ENCODE measurements at places on chromosomes 6 and 20.

GRCh38 chr20:1005452-1006027 lies 3.4 kb upstream of the RSPO4 start:
- DNase-seq: peak; percentile 16

- DNase-seq: no peak
Observed at GRCh38 chr20:53383916-53384315, 209.7 kb downstream of the ZNF217 start.

DNA sequence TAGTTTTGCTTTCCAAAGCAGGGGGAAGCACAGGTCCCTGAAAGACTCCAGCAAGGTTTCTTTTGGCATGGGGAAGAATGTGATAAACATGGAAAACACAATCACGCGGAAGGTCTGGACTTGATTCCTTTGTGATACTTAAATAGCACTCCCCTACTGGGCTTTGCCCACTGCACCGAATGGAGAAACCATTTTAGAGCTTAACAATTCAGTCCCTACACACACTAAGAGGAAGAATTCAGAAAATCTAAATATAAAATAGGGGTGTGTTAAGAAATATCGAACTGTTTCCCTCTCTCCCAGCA lies 71.4 kb upstream of the NHSL1 start:
- DNase-seq: no peak

GRCh38 chr6:37126493-37126958 lies 43.4 kb upstream of the PIM1 start:
- no peak for DNase-seq

DNA sequence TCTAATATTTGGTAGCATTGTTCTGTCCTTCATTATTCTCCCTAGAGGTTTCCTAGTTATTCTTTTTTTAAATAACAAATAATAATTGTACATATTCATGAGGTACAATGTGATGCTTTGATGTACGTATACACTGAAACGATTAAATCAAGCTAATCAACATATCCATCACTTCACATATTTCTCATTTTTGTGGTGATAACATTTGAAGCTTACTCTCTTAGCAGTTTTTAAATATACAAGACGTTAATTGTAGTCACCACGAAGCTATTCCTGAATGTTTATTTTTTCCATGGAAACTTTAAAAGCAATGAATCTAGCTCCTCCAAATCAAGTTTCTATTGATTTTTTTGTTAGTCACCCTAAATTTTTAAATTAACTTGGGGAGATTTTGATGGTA lies 116.5 kb upstream of the PRND start:
- no peak for DNase-seq

GRCh38 chr6:51959744-51960383 lies 127.5 kb downstream of the PKHD1 start:
- peak; percentile 82 for DNase-seq

DNA sequence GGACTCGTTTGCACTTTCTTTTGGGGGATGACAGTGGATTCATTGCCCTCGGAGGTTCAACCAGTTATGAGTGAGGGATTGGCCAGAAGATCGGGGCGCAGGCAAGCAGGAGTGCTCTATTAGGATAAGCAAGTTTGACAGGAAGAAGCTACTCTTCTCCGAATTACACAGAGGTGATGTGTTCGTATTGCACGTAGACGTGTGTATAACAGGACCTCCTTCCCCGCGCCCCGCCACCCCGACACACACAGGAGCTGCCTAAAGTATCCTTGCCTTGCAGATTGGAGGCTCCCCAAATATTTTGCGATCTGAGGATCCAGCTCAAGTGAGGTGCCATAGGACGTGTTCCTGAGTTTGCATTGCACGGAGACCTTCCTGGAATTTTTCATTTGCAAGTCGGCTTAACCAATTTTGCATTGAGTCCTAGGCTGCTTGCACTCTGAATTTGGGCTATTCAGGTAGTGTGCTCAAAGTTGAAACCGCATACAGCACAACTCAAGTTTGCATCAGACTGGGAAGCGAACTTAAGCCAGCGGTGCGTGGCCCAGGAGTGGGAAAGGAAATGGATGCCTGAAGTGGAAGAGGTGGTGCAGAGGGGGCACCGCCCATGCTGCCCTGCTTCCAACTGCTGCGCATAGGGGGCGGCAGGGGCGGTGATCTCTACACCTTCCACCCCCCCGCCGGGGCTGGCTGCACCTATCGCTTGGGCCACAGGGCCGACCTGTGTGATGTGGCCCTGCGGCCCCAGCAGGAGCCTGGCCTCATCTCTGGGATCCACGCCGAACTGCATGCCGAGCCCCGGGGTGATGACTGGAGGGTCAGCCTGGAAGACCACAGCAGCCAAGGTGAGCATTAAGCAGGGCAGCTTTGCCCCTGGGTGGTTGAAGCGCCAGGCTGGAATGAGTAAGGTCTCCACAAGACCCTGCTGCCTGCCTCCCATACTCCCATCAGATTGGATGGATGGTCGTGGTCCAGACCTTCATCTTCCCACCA lies 770 bp downstream of the TCF19 start:
- no peak for DNase-seq

DNA sequence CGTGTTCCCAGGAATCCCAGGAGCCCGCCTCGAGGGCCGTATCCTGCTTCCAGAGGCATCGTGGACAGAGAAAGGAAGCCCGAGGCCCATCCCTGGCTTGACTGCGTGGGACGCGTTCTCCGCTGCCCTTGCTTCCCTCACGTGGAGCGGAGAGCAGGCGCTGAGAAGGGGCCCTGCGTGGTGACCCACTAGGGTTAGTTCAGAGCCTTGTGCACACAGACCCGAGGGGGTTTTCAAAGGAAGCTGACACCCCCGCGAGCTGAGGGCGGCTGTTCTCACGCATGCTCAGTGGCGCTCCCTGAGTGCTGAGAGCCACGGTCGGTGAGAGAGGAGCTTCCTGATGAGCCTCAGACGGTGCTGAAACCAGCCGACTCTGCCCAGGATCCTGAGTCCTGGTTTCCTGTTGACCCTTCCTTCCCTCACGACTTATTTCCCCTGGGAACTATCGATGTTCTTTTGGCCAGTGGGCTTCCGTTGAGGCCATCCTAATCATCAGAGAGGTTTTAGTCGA lies 28.9 kb upstream of the CCR6 start:
- no peak for DNase-seq

GRCh38 chr6:42969431-42969830 lies 8.9 kb downstream of the GNMT start:
- DNase-seq: no peak

DNA sequence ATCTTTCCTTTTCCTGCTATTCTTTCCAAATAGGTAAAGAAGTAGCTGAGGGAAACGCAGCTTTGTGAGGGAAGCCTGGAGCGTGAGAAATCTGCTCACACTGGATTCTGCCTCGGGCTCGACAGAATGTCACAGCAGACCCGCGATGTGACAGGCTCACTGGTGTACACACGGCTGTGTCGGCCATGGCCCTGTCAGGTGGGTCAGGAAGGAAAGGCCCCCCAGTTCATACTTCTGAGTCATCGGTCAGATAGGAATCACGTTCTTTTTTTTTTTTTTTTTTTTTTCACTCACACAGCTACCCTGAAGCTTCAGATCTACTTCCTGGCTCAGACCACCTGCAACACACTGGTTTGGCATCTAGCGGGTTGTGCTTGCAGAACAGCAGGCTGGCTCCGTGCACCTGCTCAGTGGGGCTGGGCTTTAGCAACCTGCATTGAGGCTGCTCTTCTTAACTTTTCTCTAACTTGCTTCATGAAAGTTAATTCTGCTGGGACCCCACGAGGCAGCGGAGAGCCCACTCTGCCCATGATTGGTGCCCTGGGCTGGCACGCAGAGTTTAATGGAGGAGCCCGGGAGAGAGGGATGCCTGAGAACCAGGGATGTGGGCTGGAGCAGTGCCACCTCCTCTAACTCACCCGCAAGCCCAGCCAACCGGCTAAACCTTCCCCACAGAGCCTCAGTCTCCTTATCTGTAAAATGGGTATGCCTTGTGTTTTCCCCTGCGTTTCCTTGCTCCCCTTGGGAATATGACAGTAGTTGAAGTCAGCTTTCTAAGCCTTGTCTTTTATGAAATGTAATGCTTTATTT lies 61.5 kb upstream of the FNDC1 start:
- no peak for DNase-seq

- peak; percentile 68 for DNase-seq
Observed at GRCh38 chr20:63911176-63911575, 16.2 kb downstream of the DNAJC5 start.

DNA sequence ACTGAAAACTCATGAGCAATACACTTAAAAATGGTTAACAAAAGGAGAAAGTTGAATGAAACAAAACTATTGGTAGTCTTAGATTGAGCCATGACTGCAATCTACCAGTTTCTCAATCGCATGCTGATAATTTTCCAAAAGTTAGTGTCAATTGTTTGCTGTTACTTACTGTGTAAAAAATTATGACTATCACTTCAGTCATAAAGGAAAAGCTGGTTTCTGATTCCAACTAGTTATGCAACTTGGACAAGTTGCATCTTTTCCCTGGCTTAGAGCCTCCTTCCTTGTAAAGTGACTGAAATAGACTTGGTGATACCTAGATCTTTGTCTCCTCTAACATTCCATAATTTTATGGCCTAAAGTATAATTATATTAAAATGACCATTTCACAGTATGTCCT lies 88.3 kb upstream of the PAK5 start:
- no peak for DNase-seq

DNA sequence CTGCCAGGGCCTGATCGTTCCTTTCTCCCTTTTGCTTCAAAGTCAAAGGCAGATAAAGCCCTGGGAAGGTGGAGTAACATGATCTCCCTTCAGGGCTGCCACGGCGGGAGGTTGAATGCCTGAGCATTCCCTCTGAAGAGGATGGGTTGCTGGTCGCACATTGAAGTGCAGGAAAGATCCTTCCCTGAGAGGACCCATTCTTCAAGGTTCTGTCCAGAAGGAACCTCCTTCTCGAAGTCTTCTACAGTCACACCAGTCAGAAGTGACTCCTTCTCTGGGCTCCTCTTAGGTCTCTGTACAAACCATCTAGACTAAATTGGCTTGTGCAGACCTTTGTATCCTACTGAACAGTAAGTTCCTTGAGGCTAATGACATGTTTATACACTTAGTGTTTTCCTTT lies 192.6 kb upstream of the VGLL2 start:
- no peak for DNase-seq

Measured in Ammon's horn (tissue), 1 donor.